ENCODE measurements at places on chromosomes 16 and 17. TPM values are rescaled to one million over a fixed set of nuclear protein-coding genes. Genes with fewer than 3 reads are reported as not detected.

TAC4 gene
- total RNA-seq = not detected

ARL5C gene
- total RNA-seq = not detected

NPIPB9 gene
- total RNA-seq = 3.5 TPM

RNF43 gene
- total RNA-seq = 7.5 TPM

KRT23 gene
- 1.1 TPM for total RNA-seq

SHBG gene
- total RNA-seq = 0.87 TPM

BBS2 gene
- total RNA-seq = 29.5 TPM

FBXW10 gene
- total RNA-seq = not detected

CCR7 gene
- total RNA-seq = 1.1 TPM

KRTAP4-6 gene
- total RNA-seq = not detected

ADAP2 gene
- total RNA-seq = 19.8 TPM

CIITA gene
- 78.9 TPM for total RNA-seq

CES3 gene
- 3.4 TPM for total RNA-seq

ZNF19 gene
- total RNA-seq = 11.4 TPM

FOXL1 gene
- 0.81 TPM for total RNA-seq

COA3 gene
- 53.9 TPM for total RNA-seq

MMP25 gene
- 12.8 TPM for total RNA-seq

ATP2C2 gene
- total RNA-seq = 48.9 TPM

SLC43A2 gene
- total RNA-seq = 39.9 TPM

CACNG1 gene
- not detected for total RNA-seq

PERCC1 gene
- total RNA-seq = not detected

CCDC200 gene
- not detected for total RNA-seq

SLC16A6 gene
- 7.5 TPM for total RNA-seq

RDM1 gene
- total RNA-seq = not detected

ZPBP2 gene
- not detected for total RNA-seq

CXCL16 gene
- 169 TPM for total RNA-seq

SOST gene
- not detected for total RNA-seq

ZACN gene
- total RNA-seq = not detected
